ENCODE measurements at places on chromosomes 12 and 14.

DNA sequence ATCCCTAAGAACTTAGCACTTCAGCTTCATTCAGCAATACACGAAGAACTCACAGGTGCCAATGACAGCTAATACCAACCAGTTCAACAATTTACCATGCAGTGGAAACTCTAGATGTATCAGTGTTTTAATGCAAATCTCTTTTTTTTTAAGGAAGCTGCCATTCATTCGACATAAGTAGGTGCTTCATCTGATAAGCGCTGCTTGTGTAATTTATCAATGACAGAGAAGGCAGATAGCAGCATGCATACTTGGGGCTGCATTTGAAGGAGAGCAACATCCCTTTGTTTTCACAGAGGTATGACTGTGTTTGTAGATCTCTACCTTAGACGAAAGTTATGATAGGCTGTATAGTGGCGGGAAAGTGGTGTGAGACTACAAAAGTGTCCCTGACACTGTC lies 977.1 kb downstream of the AACS start:
- DNase-seq, result no peak

DNA sequence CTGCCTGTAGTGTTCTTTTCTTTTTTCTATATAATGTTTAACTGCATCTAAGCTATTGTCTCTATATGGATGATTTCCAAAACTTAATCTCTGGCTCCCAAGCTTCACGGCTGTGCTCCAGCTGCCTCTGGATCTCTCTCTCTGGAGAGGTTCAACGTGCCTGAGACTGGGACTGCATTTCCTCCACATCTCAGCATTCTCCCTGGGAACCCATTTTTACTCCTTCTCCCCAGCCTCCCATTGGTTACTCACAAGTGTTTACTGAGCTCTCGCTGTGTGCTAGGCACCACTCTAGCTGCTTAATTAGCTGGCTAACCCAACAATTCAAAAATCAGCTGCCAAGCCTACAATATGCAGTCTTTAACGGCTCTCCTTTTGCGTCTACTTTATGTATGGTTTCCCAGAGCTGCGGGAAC lies 34.7 kb downstream of the FBXL14 start:
- DNase-seq, result no peak

- no peak for DNase-seq
Measured at GRCh38 chr12:87142342-87142741, 886.2 kb upstream of the MGAT4C start.

- DNase-seq, result no peak
Measured at GRCh38 chr14:26917086-26917485, 319.3 kb upstream of the NOVA1 start.

- DNase-seq, result no peak
Measured at GRCh38 chr14:93090826-93091555, 24.7 kb downstream of the ITPK1 start.

GRCh38 chr12:51863933-51864832 lies 15.7 kb upstream of the FIGNL2 start:
- DNase-seq, result no peak

- DNase-seq, result no peak
Measured at GRCh38 chr12:111642681-111643426, 42.9 kb downstream of the BRAP start.

GRCh38 chr14:72182708-72183432 lies 250.6 kb downstream of the RGS6 start:
- no peak for DNase-seq

DNA sequence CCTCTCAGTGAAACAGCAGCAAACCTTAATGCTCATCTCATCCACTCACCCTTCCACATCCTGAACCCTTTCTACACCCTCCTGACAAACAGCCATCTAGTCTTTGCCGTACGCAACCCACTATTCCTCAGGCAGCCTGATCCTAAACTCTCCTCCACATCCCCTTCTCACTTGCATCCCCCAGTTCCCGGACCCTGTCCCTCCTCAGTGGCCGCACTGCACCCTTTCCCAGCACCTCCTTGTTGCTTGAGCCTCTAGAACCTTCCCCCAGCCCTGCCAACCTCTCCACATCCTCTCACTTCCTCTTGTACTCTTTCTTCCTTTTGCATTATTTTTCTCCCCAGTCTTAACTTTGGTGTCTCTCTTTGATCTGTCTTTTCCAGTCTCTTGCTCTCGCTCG lies 42.9 kb downstream of the IQSEC3 start:
- DNase-seq, result no peak

- DNase-seq, result no peak
Measured at GRCh38 chr14:60343571-60344071, 94.6 kb downstream of the PPM1A start.
